ENCODE measurements at places on chromosomes 13 and 19.

GRCh38 chr19:39199025-39199424 lies 2.3 kb downstream of the NCCRP1 start:
- DNase-seq = peak; percentile 18

DNA sequence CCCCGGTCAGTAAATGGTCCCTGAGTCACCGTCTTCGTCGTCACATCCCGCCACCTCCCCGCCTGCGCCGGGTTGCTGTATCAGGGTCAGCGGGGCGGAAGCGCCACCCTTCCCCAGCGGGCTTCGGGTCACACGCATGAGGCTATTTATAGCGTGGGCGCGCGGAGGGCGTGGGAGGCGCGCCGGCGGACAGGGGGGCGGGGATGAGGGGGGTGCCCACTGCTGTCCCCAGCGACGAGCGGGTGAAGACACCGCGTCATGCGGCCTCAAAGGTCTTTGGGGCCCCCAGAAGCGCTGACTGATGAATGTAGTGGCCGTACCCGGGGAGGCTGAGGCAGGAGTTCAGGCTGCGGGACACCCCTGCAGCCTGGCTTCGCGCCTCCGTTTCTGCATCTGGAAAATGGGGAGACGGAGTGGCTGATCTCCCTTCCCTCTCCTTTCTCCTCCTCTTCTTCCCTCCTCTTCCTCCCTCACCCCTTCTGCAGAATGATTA lies 7.9 kb downstream of the UNC13A start:
- DNase-seq = peak; percentile 96

- no peak for DNase-seq
These were observed 26.7 kb downstream of the LATS2 start for GRCh38 chr13:21034603-21035191.

- DNase-seq = no peak
These were observed 113.1 kb downstream of the PCDH9 start for GRCh38 chr13:67117010-67117550.

- DNase-seq = no peak
These were observed 136.8 kb downstream of the MIPEP start for GRCh38 chr13:23752111-23753001.

- DNase-seq = no peak
These were observed 39.8 kb upstream of the LATS2 start for GRCh38 chr13:21100994-21101757.

DNA sequence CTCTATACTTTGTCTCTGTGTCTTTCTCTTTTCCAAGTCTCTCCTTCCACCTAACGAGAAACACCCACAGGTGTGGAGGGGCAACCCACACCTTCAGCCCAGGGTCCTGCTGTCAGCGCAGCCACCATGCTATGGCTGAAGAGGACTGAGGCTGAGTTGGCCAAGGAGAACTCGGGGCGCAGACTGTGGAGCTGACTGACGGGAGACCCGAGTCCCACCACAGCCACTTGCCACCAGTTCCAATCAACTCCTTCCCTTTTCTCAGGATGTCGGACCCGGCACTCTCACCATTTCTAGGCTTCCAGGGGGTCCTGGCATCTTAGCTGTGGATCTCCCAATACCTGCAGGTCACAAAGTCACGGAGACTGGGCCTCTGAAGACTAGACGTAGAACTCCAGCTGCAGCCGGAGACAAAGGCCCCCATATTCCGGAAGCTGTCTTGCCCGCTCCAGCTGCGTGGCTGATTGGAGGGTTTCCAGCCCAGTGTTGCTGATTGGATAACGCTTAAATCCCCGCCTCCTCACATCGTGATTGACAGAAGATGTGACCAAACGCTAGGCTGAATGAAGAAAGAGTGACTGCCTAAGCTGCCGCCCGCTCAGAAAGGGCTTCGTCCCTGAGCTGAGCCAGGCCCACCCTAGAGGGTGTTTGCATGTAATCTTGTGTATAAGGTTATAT lies 63.6 kb downstream of the ZNF429 start:
- DNase-seq = no peak

GRCh38 chr19:7831452-7831851 lies 1.4 kb downstream of the EVI5L start:
- peak; percentile 68 for DNase-seq

All from mesenchymal stem cell (in vitro differentiated cells and primary cell).